ENCODE measurements at places on chromosomes 16 and 17. TPM values are rescaled to one million over a fixed set of nuclear protein-coding genes. Genes with fewer than 3 reads are reported as not detected.
A peak's percentile ranks its signal among the peaks of the same experiment; 100 is the strongest.

GRCh38 chr17:6374761-6375312, 60.1 kb downstream of the AIPL1 start:
- peak; percentile 33 for DNase-seq
- peaks cover 17% of the 10 kb centered on the region for H3K4me1 ChIP-seq

- DNase-seq, result no peak
- H3K27ac ChIP-seq, result no peak overlapping the region
- H3K36me3 ChIP-seq, result no peaks in the 10 kb centered on the region
- no peaks in the 10 kb centered on the region for H3K27me3 ChIP-seq
Measured at GRCh38 chr17:63344383-63344782, 101.7 kb downstream of the CYB561 start.

GRCh38 chr16:56532714-56533113, 12.9 kb upstream of the BBS2 start:
- DNase-seq, result peak; percentile 35
- H3K4me3 ChIP-seq, result no peak overlapping the region
- no peaks in the 10 kb centered on the region for H3K4me1 ChIP-seq
- H3K36me3 ChIP-seq, result no peaks in the 10 kb centered on the region
- no peak overlapping the region for H3K27ac ChIP-seq
- H3K27me3 ChIP-seq, result peaks cover 20% of the 10 kb centered on the region

DNA sequence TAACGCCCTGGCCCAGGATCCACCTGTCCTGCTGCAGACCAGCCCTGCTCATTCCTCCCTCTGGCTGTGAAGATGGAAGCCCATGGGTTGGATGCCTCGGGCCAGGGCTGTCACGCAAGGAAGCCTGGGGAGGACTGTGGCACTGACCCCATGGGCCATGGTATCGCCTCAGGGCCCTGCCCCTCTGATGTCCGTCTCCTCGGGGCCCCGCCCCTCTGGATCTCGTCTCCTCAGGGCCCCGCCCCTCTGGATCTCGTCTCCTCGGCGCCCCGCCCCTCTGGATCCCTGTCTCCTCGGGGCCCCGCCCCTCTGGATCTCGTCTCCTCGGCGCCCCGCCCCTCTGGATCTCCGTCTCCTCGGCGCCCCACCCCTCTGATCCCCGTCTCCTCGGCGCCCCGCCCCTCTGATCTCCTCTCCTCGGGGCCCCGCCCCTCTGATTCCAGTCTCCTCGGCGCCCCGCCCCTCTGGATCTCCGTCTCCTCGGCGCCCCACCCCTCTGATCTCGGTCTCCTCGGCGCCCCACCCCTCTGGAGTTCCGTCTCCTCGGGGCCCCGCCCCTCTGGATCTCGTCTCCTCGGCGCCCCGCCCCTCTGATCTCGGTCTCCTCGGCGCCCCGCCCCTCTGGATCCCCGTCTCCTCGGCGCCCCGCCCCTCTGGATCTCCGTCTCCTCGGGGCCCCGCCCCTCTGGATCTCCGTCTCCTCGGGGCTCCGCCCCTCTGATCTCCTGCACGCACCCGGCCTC, 24.0 kb downstream of the METRNL start:
- H3K4me1 ChIP-seq, result peaks cover 16% of the 10 kb centered on the region
- H3K4me3 ChIP-seq, result peak overlapping the region; percentile 57
- peak; percentile 93 for DNase-seq
- no peak overlapping the region for H3K27ac ChIP-seq
- H3K36me3 ChIP-seq, result no peaks in the 10 kb centered on the region

DNA sequence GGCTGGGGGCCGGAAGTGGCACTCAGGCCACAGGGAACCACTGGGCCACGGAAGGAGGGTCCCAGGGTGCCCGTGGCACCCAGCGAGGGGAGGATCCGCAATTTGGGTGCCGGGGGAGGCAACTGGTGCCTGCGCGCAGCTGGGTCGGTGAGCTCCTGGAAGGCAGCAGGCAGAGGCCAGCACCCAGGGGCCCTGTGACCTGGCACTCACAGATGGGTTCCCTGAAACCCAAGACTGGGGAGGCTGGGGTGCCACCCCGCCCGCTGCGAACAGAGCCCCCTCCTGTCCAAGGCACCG, 663 bp downstream of the SSTR5 start:
- H3K4me3 ChIP-seq, result peak overlapping the region; percentile 14
- H3K4me1 ChIP-seq, result peaks cover 7% of the 10 kb centered on the region
- no peak overlapping the region for H3K27ac ChIP-seq
- DNase-seq, result no peak
- H3K27me3 ChIP-seq, result peaks cover 6% of the 10 kb centered on the region

- H3K27ac ChIP-seq, result no peak overlapping the region
- H3K4me3 ChIP-seq, result no peak overlapping the region
- no peaks in the 10 kb centered on the region for H3K36me3 ChIP-seq
Measured at GRCh38 chr16:60405286-60405685, 1631.0 kb downstream of the CDH8 start.

The ESRP2 gene
- total RNA-seq, result 55.0 TPM

The TBC1D3I gene
- total RNA-seq, result 0.39 TPM
